ENCODE measurements at places on chromosomes 5 and 9.

DNA sequence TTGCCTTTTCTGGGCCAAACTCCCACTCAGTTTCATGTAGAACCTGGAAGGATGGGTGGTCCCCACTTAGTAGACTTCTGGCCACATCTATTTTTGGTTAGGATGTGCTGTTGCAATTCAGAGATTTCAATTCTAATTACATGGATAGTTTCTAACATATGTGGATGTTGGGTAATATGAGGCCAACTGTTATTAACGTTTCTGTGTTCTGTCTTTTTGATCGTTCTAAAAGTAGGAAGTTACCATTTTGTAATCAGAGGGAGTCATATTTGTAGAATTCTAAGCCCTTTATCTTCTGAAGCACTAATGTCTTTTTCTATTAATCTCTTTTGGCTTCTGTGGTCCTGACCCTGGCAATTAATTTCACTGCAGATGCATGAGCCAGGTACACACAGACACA is 141.6 kb upstream of the SPEF2 start:
- no peak for DNase-seq

DNA sequence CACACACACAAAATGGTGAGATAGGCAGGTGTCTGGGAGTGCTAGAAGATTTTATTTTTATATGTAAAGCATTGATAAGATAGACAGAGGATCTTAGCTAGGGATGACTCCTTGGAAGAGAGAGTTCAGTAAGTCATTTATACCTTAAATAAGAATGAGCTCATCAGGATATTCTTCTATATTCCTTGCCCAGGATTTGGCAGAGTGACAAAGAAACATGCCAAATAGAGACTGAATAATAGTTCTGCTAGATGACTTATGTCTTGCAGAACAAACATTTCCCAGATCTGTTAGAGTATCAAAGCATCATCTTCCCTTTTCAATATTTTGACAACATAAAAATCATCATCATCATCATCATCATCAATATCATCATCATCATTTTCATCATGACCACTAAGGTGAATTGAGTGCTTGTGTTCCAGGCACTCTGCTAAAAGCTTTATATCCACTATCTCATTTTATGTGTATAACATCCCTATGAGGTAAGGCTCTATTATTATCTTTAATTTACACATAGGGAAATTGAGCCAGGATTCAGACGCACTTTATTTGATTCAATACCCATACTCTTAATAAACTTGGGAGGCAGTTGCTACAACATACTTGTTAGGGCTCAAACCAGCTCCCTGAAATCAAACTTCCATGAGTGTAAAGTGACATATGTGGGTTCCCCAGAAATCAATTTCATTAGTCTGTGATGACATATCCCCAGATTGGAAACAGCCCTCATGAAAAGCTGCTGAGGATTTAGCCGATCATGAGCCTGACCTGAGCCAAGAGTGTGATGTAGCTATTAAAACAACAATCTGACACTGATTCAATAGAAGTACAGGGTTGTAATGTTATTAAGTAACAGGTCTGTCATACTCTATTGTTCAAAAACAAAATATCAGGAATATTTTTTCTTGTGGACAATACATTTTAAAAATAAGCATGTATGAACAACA is 176.3 kb upstream of the SEMA6A start:
- DNase-seq = no peak

DNA sequence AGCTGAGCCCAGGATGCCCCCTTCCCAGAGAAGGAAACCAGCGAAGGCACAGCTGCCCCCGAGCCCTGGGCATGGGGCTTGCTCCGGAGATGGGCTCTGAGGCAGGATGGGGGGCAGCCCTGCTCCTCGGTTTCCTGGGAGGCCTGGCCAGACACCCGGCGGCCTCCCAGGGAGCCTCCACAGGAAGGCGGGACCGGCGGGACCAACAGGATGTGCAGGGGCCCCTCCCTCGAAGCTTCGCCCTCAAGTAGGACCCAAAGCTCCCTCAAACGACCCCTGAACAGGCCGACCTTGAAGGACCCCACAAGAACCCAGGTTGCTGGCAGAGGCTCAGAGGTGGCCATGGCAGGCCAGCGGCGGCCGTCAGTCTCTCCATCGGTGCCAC is 11.7 kb downstream of the EXD3 start:
- no peak for DNase-seq

DNA sequence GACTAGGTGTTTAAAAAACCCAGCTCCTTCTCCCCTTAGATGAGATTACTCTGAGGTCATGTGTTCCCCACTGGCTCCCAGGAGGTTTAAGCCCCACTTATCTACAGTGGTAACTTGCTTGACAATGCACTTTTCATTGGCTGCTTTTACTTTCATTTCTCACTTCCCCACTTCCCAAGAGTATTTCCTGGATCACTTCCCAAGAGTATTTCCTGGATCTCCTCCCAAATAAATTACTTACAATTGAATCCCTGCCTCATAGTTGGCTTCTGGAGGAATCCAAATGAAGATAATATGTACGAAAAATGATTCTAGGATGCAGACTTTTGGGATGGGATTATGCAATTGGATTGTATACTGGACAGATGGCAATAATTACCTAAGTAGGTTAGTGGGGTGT is 47.1 kb upstream of the CHSY3 start:
- peak; percentile 15 for DNase-seq

DNA sequence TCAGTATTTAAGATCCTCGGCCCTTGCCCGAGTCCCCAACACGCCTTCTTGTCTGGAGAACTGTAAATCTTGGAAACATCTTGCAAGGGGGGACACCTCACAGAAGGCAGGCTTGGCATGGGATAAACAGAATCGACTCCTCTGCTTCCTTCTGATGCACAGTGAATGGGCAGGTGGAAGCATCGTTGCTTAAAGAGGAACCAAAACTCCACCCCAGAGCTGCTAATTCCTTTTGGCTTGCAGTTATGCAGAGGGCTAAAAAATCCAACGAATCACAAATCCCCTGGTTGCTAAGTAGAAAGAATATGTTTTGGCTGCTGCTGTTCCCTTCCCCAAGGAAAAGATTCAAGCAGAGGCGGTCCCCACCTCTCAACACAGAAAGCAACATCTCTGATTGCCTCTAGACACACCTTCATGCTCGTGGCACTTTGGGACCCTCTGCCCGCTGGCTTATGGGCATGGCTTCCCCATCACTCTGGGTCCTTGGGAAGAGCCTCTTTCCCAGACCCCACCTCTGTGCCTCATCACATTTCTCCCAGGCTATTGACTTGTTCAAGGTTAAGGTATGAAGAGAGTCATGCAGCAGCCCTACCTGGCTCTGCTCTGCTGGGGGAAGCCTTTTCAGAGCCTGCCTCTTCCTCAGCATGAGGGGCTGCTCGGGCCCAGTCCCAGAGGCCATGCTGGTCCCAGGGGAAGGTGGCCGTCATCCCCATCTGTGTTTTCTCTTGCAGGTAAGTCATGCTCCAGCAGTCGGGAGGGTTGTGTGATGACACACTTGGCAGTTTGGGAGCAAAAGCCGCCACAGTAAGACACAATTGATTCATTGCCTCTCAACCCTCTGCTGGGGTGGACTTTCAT is 137.1 kb downstream of the KCNIP1 start:
- no peak for DNase-seq

- DNase-seq = no peak
Measured at GRCh38 chr9:36158122-36158521, 11.1 kb upstream of the CCIN start.

- DNase-seq = no peak
Measured at GRCh38 chr5:179033004-179033580, 9.5 kb downstream of the ZNF879 start.

DNA sequence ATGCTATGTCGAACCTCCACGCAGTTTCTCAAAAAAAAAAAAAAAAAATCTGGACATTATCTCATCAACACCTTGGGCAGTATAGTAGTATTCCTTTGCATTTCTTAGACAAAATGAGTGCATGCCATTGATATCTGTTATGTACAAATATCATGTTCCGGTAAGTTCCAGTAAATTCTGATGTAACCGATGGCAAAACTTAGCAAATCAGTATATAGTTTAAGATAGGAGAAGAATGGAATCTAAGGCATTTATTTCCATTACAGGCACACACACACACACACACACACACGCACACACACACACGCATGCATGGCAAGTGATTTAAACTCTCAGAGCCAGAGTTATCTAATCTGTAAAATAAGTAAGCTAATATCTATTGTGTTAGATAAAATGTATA is 356.5 kb upstream of the TUSC1 start:
- no peak for DNase-seq

GRCh38 chr9:117245175-117245829 is 169.6 kb downstream of the ASTN2 start:
- no peak for DNase-seq

GRCh38 chr5:76025069-76025468 is 58.1 kb upstream of the SV2C start:
- no peak for DNase-seq

GRCh38 chr5:143086908-143087637 is 316.4 kb downstream of the NR3C1 start:
- DNase-seq = no peak

DNA sequence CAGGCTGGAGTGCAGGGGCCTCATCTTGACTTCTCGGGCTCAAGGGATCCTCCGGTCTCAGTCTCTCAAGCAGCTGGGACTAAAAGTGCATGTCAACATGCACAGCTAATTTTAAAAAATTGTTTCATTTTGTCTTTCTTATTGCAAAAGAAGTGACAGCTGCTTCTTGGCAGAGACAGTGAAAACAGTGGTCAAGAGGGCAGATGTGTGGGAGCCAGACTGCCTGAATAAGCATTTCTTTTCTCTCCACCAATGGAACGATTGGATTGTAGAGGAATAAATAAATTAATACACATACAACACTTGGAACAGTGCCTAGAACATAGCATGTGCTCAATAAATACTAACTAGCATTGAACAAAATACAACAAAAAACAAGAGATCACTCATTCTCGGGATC is 27.4 kb upstream of the KIF4B start:
- DNase-seq = peak; percentile 25

DNA sequence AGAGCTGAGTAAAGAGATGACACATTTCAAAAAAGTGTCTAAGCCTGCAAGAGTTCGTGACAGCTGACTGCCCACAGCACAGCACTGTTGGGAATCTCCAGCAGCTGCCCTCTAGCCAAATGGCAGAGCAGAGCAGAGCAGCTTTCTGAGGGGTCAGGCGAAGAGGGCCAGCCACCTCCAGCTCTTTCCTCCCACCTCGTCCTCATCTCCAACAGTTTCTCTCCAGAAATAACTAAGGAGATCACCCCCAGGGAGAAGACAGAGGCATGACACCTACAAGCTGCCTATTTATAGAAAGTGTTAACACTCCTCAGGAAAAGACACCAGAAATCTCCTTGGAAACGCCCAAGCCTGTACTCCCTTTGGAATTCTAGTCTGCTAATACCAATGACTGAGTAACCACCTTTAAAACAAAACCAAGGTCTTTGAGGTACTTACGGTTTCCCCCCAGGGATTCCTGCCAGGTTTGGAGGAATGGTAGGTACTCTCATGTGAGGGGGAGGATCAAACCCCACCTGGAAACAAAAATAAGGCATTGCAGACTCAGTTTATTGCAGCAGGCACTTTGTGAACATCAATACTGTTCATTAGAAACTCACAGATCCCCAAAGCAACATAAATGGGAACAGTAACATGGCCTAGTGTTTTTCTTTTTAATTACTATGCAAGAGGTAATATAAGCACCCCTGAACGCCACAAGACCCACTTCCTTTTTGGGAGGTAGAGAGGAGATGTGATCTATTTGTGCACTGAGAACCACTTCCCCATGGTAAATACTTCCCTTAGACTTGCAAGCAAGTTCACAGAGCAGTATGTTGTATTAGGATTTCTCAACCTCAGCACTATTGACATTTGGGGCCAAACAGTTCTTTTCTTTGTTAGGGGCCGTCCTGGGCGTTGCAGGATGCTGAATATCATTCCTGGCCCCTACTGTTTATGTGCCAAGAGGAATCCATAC is 79.3 kb downstream of the TLE1 start:
- DNase-seq = no peak

DNA sequence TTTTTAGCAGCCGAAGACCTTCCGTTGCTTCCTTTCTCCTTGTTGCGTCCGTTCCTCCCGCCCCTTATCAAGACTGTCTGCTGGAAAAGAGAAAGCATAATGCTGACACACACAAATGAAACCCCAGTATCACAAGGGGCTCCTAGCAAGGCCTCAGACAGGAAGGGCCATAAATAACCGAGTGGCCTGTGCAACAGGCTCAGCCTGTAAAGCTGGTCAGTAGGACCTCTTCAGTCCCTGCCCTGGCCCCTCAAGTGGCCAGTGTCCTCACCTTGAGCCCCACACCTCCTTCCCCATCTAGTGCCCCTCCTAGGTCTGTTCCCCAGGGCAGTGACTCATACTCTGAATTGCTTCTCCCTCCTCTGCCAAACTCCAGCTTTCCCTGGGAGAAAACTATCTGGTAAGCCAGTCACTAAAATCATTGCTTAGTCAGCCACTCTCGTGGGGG is 174.6 kb upstream of the IL12B start:
- peak; percentile 72 for DNase-seq
